GM03348 (cell line): ENCODE measurements at places on chromosomes 6 and 20.

- no peak for DNase-seq
Measured at GRCh38 chr6:85685713-85686112, 43.0 kb upstream of the SYNCRIP start.

GRCh38 chr20:2911200-2911599 is 37.9 kb downstream of the PTPRA start:
- no peak for DNase-seq

GRCh38 chr6:105591053-105591452 is 188.2 kb upstream of the PREP start:
- DNase-seq: no peak

DNA sequence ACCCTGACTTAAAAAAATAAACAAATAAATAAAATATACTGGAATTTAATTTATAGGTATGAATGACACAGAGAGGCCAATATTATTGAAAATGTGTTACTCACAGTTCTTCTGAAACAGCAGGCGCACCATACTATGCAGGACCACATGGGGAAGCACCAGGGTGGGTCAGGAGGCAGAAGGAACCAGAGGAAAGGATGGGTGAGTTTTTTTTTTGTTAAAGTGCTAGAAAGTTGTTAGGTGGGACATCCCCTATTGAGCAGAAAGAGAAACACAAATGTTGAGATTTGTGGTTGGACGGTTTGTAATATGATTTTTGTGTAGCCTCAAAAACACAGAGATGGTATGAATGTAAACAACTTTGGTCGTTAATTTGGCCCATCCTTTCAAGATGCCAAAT is 26.0 kb downstream of the PTPRA start:
- DNase-seq: no peak

- DNase-seq: no peak
Measured at GRCh38 chr6:157556671-157557430, 175.9 kb downstream of the ZDHHC14 start.

- DNase-seq: no peak
Measured at GRCh38 chr6:139356924-139357323, 17.5 kb downstream of the CITED2 start.
